Stimulated activated CD8-positive, alpha-beta memory T cell treated with anti-CD3 and anti-CD28 coated beads, Interleukin-4, amount 100 ng/mL, for 1 hour (primary cell): ENCODE measurements at places on chromosomes 2 and 18.

- DNase-seq: no peak
Observed at GRCh38 chr2:160752475-160753330, 259.1 kb upstream of the RBMS1 start.

DNA sequence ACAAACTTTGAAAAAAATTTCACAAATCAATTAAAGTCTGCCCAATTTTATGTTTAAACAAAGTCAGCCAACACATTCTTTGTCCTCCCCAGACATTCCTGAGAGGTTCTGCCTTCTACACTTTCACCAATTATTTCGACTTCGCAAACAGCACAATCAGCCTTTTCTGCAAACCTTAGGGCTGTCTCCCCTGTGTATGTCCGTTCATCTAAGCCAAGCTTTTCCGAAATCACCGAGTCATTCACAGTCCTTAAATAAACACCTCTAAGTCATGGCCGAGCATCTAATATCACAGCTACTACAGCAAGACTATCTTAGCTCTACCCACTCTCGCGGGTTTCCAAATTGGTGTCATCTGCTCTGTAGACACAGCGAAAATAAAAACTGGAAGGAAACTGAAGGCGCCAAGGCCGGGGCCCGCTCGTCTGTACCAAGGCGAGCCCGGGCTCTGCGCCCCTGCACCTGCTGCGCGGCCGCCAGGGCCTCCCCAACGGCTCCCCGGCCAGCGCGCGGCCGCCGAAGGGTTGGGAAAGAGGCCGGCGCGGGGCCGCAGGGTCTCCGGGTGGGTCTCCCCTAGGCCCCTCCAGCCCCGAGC lies 730 bp downstream of the ODC1 start:
- DNase-seq: no peak

GRCh38 chr2:192773044-192773443 lies 578.3 kb upstream of the TMEFF2 start:
- no peak for DNase-seq

- no peak for DNase-seq
Observed at GRCh38 chr2:237650455-237650850, 23.1 kb downstream of the LRRFIP1 start.

DNA sequence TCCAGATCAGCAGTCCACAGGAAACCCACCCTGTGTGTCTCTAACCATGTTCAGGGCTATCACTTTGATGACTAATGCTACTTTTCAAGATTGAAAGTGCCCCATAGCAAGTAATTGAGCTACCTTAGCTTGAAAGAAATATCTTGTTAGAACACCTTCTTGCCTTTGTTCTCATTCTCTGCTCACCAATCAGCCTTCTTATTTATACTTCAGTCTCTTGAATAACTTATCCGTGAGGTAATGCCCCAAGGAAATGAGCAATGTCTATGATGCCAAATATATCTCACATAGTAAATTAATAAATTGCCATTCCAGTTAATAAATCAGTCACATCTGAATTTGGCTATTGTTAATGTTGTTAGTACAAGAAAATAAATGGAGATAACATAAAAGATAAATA lies 141.6 kb downstream of the WDPCP start:
- DNase-seq: no peak

GRCh38 chr18:10950080-10950875 lies 199.1 kb downstream of the PIEZO2 start:
- DNase-seq: no peak

DNA sequence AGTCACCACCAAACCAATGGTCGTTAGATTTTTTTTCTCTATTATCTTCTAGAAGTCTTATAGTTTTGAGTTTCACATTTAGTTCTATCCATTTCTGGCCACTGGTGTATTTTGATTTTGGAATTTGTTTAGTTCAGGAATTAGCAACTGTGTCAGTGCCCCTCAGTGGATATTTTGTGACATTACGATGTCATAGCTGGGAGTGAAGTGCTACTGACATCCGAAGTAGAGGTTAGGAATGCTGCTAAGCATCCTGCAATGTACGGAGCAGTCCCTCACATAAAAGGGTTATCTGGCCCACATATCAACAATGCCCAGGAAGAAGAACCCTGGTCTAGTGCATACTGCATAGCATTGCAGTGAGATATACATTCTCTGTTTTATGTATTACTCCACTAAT lies 157.4 kb upstream of the RGPD4 start:
- DNase-seq: no peak

DNA sequence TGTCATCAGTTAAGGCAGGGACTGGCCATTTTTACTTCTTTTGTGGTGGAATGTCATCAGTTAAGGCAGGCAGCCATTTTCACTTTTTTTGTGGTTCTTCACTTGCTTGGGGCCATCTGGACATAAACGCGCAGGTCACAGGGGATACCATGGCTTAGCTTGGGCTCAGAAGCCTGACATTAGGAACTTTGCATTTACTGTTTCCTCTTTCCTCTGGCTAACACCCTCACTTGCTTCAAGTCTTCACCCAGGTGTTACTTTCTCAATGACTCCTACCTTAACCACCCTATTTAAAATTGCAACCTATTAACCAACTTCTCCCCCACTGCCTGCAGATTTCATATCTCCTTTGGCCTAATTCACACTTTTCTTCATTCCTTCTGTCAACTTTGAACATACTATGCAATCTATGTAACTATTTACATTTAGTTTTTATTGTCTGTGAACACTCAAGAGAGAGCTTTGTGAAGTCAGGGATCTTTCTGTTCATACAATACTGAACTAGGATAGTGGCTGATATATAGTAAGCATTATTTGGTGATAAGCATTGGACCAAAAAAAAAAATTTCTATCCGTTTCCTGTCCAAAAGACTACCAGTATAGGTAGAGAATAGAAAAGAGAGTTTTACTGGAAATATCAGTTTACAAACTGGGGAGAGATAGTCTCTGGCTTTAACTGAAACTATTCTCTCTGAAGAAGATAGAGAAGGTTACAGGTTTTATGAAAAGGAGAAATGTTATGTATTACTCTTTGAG lies 600.1 kb upstream of the ZNF804A start:
- no peak for DNase-seq

DNA sequence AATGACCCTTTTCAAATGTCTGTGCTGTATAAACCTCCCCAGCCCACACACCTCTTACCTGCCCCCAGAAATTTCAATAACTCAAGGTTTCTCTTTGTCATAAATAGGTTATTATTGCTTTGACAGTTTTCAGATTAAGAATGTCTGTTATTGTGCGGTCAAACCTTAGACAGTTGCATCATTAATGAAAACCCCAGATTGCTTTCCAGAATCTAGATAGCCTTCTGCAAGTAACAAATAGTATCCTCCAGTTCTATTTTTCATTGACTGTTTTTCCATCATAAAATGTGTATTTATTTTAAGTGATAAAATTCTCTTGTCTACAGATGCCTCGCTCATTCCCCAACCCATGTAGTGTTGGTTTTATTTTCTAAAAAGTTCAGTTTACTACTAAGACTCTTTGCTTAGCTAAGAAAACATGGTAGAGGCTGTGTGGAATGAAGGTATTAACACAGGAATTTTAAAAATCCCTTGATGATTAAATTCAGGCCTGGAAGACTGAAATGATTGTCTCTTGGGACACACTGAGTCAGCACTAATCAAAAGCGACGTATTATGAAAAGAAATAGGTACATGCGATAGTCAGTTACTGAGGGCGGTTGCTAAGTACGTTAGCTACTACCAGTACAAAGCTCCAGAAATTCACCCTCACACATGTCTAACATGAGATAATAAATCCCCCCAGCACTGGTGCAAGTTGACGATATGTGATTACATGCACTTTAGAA lies 38.4 kb upstream of the ITGAV start:
- no peak for DNase-seq

DNA sequence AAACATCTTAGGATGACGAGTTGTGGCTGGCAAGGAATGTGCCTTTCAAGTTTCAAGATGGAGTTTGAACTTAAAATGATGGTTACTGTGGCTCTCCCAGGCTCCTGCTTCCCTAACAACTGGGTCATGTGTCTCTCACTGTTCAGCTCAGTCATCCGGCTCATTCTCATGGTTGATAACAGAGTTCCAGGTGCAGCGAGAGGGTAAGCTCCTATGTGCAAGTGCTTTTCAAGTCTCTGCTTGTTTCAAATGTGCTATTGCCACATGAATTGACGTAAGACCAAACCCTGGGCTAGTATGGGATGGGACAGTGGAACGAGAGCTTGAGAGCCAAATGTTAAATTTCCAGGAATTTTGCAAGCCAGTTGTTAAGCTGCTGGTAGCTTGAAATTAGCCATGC lies 19.5 kb upstream of the PUM2 start:
- DNase-seq: no peak

- DNase-seq: no peak
Observed at GRCh38 chr2:33313039-33313438, 163.4 kb upstream of the RASGRP3 start.
